ENCODE measurements at places on chromosomes 5 and 9.

- DNase-seq = no peak
Measured at GRCh38 chr9:28981711-28982110, 1408.4 kb upstream of the C9orf72 start.

DNA sequence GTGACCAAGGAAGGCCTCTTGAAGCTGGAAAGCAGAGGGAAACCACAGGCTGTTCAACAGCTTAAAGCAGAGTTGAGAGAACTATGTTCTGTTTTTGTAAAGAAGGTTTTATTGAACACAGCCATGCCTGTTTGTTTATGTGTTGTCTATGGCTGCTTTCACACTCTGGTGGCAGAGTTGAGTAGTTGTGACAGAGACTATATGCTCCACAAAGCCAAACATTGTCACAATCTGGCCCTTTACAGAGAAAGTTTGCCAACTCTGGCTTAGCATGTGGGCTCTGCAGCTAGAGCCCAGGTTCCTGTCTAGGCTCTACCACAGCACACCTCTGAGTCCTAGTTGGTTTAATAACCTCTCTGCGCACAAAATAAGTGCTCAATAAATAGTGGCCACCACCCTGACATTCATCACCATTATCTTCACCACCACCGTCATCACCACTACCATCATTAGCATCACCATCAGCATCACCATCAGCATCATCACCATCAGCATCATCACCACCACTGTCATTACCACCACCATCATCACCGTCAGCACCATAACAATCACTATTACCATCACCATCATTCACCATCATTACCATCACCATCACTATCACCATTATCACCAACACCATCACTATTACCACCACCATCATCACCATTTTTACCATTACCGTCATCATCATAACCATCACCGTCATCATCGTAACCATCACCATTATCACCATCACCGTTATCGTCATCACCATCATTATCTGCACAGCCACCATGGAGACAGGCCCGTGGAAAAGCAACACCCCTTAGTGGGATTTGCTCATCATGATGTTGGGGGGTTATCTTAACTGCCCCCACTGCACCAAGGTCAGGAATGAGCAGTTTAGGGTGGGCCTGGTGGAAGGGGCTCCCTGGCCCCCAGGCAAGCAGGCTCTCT, 18.3 kb downstream of the AKNA start:
- DNase-seq = no peak

GRCh38 chr5:171897231-171897630, 109.2 kb downstream of the FBXW11 start:
- DNase-seq = no peak

- no peak for DNase-seq
Measured at GRCh38 chr9:77649109-77649812, 1.1 kb upstream of the GNA14 start.

- no peak for DNase-seq
Measured at GRCh38 chr5:51386916-51387883, 4.0 kb downstream of the ISL1 start.

DNA sequence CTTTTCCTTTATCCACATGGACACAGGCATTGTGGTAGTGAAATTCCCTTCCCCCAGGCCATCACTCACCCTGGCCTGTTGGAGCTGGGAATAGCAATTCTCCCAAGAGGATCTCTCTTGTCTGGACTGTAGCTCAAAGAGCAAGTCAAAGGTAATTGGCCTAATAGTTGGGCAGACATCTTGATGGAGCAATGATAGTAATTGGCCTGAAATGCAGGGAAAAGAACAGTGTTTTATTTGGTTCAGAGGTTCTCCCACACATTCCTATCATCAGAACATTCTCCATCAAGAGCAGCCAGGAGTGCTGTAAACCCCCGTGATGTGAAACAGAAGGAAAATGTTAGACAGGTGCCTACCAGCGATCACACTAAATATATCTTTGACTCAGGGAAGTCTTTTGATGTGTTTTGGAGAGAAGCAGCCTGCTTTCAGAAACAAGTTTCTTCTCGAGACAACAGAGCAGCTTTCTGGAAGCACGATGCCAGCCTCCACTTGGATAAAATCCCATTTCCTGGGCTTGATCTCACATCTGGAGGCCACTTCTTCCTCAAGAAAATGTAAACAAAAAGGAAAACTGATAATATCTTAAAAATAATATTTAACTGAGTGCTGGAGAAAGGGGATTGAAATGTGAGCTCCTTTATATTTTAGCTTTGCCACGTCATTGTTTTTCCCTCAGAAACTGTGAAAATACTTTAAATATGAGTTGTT, 198.1 kb upstream of the WWC1 start:
- DNase-seq = no peak

- no peak for DNase-seq
Measured at GRCh38 chr9:107033966-107034365, 171.0 kb downstream of the ZNF462 start.

GRCh38 chr9:128149001-128149701, at the start of gene LCN2:
Gene LCN2 (plus strand): TSS chr9:128149453. CDS start chr9:128149526, 73 bp downstream.
- no peak for DNase-seq

- no peak for DNase-seq
Measured at GRCh38 chr5:135823881-135824280, 10.6 kb upstream of the SLC25A48 start.

DNA sequence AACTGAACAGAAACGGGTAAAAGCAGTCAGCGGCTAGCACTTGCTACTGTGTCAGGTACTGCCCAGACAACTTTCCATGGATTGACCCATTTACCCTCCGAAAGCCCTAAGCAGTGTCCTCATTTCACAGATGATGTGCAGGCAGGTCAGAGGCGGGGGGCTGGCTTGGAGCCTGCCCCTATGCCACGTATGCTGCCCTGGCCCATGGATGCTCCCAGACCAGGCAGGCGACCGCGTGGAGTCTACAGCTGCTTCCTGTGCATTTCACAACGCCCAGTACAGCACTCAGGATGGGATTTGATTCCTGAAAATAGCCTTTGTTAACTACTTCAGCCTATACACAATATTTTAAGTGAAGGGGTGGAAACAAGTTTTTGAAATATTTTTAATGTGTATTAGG, 202.9 kb downstream of the NXNL2 start:
- no peak for DNase-seq

DNA sequence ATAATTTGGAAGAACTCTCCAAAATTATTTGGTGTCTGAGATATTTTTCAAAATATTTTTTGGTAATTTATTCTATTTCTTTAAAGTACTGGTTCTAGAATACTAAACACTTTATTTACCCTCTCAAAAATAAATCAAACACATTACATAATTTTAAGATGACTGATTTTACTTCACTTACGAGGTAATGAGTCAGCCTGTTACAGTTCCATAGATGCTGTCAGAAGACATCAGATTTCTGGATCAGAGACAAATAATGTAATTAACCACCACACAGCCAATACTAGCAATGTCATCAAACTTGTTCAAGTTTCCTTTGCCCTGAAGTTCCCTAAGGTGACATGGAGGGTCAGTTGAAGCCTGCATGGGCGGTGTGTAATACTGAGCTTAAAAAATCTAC, 106.1 kb upstream of the CDH9 start:
- no peak for DNase-seq

GRCh38 chr9:36128349-36128748, 8.2 kb upstream of the GLIPR2 start:
- DNase-seq = no peak

GRCh38 chr9:79812507-79813257, 240.9 kb downstream of the TLE4 start:
- DNase-seq = no peak

DNA sequence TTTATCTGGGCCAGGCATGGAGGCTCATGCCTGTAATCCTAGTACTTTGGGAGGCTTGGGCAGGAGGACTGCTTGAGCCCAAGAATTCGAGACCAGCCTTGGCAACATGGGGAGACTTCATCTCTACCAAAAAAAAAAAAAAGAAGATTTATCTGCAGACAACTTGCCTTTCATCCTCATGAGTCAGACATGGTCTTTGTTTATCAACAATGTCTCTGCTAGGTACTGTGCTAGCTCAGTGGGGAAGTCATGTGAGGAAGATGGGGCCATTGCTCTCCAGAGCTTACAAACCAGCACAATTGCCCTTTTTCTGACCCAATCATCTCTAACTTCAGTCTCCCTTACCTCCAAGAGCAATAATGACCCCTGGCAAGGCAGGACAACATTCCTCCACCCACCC, 1.6 kb downstream of the URM1 start:
- DNase-seq = no peak
